Suprapubic skin (tissue), 4 donors: ENCODE measurements at places on chromosomes 13 and 19.
A peak's percentile ranks its signal among the peaks of the same experiment; 100 is the strongest.

- no peak for DNase-seq
These were observed 20.6 kb downstream of the LRRC4B start for GRCh38 chr19:50547385-50548190.

- DNase-seq: no peak
These were observed 13.8 kb downstream of the SPINT2 start for GRCh38 chr19:38277969-38278680.

- no peak for DNase-seq
These were observed 404.2 kb downstream of the COG6 start for GRCh38 chr13:40059540-40060232.

- DNase-seq: peak; percentile 85
These were observed 792 bp upstream of the LENG8 start for GRCh38 chr19:54448040-54448773.

DNA sequence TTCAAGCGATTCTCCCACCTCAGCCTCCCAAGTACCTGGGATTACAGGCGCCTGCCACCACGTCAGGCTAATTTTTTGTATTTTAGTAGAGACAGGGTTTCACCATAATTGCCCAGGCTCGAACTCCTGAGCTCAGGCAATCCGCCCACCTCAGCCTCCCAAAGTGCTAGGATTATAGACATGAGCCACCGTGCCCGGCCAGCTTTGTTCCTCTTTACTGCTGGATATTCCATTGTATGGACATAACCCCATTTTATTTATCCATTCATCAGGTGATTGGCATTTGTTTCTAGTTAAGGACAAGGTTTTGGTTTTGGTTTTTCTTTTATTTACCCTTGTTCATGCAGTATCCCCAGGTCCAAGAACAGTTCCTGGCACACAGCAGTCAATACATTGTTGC, 4.1 kb upstream of the RPS9 start:
- no peak for DNase-seq

DNA sequence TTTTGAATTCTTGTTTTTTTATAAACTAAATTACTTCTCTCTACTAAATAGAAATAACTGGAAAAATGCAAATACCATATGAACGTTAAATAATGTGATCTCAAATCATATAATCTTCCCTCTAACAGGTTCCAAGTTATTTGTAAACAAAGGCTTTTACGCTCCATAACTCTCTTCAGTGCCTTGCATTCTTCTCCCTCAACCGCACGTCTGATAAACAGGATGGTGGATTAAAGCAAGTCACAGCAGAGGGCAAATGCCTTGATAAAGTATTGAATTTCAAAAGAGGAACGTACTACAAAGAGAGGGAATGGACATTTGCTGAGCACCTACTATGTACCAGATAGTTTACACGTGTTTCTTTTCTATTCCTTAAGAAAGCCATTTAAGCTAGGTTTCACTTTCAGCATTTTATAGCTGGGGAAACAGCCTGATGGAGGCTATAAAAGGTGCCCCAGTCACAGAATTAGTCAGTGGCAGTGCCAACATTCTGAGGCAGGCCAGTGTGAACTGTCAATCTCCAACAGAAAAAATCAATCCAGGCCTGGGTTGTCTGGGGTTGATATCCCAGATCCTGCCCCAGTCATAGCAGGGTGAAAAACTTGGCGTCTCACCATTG, 15.8 kb downstream of the MRPS31 start:
- no peak for DNase-seq

- DNase-seq: no peak
These were observed 9.0 kb downstream of the ZNF808 start for GRCh38 chr19:52536448-52536800.

GRCh38 chr19:27881213-27881612, 1331.7 kb downstream of the UQCRFS1 start:
- DNase-seq: no peak
